ENCODE measurements at places on chromosomes 16 and 17.

- no peak for DNase-seq
These were observed 533.7 kb downstream of the HAPSTR1 start for GRCh38 chr16:9625122-9625521.

GRCh38 chr17:14688134-14688533 lies 387.3 kb downstream of the HS3ST3B1 start:
- DNase-seq: no peak

- DNase-seq: no peak
These were observed 308.6 kb upstream of the ZFHX3 start for GRCh38 chr16:73356401-73357079.

- DNase-seq: no peak
These were observed 6.3 kb downstream of the GAN start for GRCh38 chr16:81321039-81321438.

DNA sequence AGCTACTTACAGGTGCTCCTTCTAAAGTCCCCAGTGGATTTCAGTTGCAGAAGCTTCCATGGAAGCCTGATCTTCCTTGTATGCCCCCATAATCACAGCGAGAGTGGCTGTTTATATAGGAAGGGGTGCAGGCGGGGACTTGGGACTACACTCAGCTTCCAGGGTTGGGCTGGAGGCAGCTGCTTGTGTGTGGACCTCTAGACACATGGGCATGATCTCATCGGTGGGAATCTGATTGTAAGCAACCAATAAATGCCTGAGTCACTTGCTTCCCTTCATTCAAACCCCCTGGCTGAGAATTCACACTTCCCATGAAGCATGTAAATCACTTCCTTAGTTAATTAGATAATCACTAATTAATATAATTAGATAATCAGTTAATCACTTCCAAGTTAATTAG lies 1.0 kb upstream of the KRT20 start:
- DNase-seq: no peak

- DNase-seq: no peak
These were observed 71.7 kb upstream of the BRD7 start for GRCh38 chr16:50440531-50440930.

DNA sequence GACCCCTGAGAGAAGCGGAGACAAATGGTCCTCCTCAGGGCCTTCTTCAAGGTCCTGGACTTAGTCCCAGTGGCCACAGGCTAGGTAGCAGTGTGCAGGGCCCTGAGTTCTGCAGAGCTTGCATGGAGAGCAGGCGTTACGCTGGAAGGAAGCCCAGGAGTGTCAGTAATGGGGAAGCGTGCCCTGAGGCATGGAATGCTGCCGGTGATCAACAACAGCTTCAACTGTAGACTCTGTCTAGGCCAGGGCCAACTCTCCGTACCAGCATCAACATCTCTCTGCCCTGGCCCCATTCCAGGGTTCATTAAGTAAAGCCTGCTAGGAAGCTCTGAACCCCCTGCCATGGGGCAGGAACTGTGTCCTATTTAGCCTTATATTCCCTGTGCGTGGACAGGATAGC lies 568 bp upstream of the TNK1 start:
- DNase-seq: no peak

DNA sequence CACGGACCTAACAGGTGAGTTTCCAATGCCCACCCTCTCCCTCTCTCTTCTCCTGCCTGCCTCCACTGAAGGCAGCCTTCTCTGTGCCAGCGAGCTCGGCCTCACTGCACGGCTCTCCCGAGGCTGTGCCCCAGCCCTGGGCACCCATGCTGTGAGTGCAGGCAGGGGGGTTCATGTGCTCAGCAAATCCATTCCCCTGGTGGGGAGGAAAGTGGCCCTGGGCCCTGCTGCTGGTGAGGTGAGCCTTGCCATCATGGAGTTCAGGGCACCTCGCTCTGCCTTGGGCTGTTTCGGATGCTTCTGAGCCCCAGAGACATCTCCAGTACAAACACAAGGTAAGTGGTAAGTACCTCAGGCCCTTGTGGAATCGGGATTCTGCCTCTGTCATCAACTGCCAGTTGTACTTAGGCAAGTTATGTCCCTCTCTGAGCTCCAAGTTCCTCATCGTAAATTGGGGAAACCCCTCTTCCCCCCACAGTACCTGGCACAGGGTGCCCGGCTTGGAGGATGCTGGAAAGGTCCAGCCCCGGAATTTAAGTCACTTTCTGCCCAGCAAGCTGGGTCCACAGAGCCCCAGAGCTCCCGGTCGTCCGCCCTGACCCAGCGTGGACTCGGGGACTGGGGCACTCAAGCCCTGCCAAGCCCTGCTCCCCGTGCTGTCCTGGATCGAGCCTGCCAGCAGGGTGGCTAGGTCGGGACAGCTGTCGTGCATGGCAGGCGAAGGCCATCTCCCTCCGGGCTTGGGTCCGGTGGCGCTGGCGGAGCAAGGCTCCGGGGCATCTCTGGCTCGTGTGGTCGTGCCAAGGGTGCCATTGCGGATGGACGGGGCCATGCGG lies 684 bp upstream of the NUDT16L1 start:
- DNase-seq: peak; percentile 18

- DNase-seq: no peak
These were observed 18.7 kb downstream of the TBC1D24 start for GRCh38 chr16:2493605-2494004.

DNA sequence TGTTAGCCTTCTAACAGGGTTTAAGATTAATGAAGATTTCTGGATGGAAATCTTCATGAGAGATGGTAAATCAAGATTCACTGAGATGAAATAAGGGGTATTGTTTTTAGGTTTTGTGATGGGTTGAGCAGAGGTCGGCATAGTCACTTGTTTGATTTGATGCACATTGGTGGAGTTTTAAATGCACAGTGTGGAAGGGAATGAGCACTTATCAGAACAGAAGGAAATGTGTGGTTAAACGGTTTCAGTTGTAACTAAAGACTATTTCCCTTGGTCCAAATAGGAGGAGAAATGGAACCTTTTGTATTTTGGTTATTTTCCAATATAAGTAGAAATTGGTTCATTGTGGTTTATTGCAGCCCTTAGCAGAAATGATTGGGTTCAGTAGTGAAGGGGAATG lies 34.1 kb downstream of the CBFB start:
- DNase-seq: no peak

DNA sequence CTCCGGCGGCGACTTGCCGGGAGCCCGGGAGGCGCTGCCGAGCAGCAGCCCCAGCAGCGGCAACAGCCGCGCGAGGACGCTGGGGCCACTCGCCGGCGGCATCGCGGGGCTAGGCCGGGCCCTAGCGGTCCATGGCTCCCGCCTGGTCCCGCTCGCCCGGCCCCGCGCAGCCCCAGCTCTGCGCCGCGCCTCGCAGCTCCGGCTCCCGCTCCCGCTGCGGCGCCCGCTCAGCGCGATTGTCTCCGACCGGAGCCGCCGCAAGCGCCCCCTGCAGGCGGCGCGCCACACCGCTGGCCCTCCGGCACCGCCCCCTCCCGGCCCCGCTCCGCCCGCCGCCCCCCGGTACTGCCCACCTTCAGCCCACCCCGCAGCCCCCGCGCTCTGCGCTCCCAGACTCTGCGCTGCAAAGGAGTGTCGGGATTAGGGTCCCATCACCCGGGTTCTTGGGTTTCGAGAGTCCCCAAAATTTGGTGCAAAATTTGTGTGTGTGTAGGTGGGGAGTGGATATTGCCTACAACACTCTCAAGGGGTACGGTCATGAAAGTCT lies at the start of gene FAM171A2:
TSS of gene FAM171A2 (minus strand) at position 241 of the 547 bp plus-strand sequence. CDS start at position 102, 139 bp downstream.
- peak; percentile 67 for DNase-seq

- DNase-seq: no peak
These were observed 115.0 kb downstream of the MGAT5B start for GRCh38 chr17:76983075-76983775.

- DNase-seq: no peak
These were observed 4.1 kb downstream of the PDF start for GRCh38 chr16:69326172-69326873.

DNA sequence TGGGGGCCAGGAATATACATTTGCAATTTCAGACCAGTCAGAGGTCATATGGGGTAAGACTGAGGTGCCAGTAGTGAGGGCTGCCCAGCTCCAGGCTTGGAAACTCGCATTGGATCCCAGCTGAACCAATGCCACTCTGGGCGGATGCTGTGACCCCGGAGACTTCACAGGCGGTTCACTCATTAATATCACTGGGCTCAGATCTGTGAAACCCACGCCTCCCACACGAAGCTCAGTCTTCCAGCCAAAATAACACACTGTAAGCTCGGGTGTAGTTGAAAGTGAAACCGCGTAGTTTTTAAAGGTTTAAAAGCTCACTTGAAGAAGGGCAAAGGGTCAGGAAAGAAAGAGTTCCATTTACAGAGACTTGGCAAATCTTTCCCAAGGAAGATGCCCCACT lies 254.8 kb downstream of the FOXL1 start:
- no peak for DNase-seq

GRCh38 chr17:62665599-62665998 lies 38.1 kb downstream of the MRC2 start:
- no peak for DNase-seq

DNA sequence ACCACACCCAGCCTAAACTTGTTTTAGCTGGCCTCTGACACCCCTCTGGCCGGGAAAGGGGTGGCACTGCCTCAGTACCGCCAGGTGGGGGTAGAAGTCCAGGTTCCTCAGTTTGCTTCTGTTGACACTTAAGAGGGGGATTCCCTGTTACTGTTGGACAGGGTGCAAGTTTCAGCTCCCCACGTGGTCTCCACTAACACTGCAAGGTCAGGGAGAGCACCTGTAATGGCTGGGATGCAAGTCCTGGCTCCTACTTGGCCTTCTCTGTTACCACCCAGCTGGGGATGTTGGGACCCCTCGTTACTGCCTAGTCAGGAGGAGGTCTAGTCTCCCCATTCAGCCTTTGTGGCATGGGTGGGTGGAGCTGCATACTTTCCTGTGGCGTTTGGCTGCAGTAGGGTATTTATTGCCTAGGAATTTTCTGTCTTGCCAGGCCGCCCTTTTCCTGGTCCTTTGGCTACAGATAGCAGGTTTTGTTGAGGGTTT lies 10.6 kb upstream of the MFAP4 start:
- no peak for DNase-seq

DNA sequence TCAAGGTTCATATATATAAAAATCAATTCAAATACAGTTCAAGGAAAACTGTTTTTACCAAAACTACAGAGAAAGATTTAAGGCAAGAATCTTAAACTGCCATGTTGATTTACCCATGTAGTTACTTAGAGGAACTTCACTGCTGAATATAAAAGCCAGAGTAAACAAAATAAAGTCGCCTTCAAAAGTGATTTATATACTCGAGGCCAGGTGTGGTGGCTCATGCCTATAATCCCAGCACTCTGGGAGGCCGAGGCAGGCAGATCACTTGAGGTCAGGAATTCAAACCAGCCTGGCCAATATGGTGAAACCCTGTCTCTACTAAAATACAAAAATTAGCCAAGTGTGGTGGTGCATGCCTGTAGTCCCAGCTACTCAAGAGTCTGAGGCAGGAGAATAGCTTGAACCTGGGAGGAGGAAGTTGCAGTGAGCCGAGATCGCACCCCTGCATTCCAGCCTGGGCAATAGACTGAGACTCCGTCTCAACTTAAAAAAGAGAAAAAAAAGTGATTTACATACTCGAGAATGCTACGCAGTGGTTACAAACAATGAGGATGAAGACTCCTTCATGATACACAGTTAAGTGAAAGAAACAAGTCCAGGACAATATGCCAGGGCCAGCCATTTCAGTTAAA lies 54.1 kb upstream of the CNEP1R1 start:
- DNase-seq: no peak

DNA sequence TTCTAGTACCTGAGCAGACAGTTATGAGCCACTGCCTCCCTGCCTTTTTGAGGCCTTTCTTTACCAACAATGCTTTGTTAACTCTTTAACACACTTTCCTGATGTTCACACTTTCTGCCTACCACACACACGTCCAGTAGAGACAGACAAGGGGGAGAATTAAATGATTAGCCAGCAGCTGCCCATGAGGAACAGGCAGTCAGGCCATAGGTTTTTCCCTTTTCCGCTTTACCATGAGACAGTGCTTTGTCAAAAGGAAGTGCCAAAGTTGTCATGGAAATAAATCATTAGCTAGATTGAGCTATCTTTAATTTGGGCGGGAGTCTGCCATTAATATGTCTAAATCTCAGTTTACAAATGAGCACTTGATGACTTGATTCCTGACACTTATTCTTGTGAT lies 102.1 kb downstream of the PITPNC1 start:
- DNase-seq: no peak

- peak; percentile 95 for DNase-seq
These were observed at the start of gene DVL2 for GRCh38 chr17:7234083-7234951. DVL2 (minus strand) TSS chr17:7234517; CDS start chr17:7234262, 255 bp downstream.

DNA sequence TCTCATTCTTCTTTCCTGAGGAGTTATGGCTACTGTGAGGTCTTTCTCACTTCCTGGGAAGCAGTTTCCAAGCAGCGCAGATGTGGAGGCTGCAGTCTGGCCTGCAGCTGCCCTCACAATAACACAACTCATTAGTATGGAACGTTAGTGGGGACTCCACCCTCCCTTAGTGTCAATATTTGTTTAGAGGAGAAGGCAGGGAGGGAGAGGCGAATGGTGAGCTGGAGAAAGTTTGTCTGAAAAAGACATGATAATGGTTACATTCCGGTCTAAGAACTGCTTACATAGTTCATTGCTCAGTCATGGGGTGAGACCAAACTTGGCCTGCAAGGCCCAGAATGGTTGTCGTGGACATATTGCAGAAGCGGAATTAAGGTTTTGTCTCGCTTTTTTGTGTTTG lies 170.2 kb downstream of the HS3ST3B1 start:
- DNase-seq: no peak

- DNase-seq: peak; percentile 69
These were observed 1.5 kb downstream of the AMZ2 start for GRCh38 chr17:68249354-68249765.

DNA sequence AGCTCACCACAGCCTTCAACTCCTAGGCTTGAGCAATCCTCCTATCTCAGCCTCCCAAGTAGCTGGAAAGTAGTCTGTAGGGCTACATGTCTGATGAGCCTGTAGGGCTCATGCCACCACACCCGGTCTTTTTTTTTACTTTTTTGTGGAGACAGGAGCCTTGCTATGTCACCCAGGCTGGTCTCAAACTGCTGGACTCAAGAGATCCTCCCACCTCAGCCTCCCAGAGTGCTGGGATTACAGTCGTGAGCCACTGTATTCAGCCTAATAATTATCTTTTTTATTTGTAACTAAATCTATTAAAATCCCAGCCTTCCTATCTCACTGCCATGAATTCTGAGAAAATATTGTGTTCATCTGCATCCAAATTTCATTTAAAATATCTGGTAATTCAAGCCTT lies 15.1 kb downstream of the BRIP1 start:
- no peak for DNase-seq

- no peak for DNase-seq
These were observed 22.6 kb upstream of the ITGA3 start for GRCh38 chr17:50033316-50033715.

DNA sequence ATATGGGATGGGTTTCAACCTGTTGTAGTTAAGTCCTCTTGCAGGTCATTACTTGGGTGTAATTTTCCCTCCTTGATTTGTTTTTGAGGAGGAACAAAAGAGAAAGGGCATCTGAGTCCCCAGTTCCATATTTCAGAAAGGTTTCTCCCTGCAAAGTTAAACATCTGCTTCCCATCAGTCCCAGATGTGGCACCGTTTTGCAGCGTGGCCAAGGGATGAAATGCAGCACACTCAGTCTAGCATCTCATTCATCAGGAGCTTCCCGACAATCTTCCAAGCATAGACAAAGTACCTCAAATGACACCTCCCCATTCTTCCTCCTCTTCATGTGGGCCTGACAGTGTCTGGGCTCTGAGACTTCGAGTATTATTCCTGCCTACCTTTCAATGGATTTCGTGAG lies 363.7 kb upstream of the SOX9 start:
- no peak for DNase-seq

All from CD4-positive, alpha-beta T cell treated with Interleukin-4 for 1 hour (primary cell).